ENCODE measurements at places on chromosomes 6 and 20. TPM values are rescaled to one million over a fixed set of nuclear protein-coding genes. Genes with fewer than 3 reads are reported as not detected.

- DNase-seq = no peak
Measured at GRCh38 chr6:97205966-97206365, 77.0 kb downstream of the MMS22L start.

Gene KIFC1
- 1.1 TPM for total RNA-seq

Gene HLA-DMB
- total RNA-seq = 14.0 TPM

Gene GPR6
- not detected for total RNA-seq

DNA sequence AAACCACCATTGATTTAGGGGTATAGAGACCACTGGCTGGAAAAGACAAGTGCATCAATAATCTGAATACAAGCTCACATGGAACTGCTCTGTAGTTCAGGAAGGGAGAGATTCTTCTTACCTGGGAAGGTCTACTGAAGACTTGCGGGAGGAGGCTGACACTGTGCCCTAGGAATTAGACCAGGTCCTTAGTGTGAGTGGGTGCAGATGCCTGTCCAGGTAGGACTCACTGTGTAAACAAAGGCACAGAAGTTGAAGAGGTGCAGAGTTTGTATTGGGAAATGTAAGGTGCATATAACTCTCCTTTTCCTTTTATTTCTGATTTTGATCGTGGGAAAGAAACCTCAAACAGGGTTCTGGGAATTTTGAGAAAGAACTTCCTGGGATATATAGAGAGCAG, 66.8 kb downstream of the DAAM2 start:
- no peak for DNase-seq

Gene PARD6B
- total RNA-seq = 3.7 TPM

Gene MDFI
- 8.0 TPM for total RNA-seq

Gene CCN6
- total RNA-seq = not detected

Gene TFAP2D
- not detected for total RNA-seq

Gene SCUBE3
- 0.25 TPM for total RNA-seq

Gene BPIFA1
- not detected for total RNA-seq

DNA sequence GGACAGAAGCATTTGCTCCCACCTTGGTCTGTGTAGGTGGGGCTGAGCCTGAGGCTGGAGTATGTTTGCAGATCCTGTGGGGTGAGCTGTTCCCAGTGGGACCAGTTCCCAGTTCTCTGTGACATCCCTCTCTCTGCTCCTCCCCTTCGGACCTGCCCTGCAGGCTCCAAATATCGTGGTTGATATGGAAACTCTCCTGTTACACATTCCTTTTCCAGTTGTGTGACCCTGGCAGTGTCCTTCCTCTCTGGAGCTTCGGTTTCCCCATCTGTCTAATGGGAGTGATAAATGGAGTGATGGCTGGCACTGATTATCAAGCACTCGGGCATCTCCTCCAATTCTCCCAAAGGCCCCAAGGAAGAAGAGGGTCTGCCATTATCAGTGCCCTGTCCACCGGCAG, 15.7 kb upstream of the TGM2 start:
- DNase-seq = no peak

- no peak for DNase-seq
Measured at GRCh38 chr20:62511300-62511914, 35.6 kb upstream of the GATA5 start.

DNA sequence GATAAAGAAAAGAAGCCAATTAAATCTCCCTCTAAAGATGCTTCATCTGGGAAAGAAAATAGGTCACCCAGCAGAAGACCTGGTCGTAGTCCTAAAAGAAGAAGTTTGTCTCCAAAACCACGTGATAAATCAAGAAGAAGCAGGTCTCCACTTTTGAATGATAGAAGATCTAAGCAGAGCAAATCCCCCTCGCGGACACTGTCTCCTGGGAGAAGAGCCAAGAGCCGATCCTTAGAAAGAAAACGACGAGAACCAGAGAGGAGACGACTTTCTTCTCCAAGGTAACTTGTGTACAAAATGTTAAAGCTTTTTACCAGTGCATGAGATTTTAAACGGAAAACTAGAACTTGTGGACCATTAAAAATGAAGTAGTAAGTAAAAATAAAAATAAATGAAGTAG, 46.5 kb downstream of the FAM217A start:
- DNase-seq = no peak

GRCh38 chr20:17498641-17499040, 32.5 kb downstream of the BFSP1 start:
- no peak for DNase-seq

Gene ID4
- 35.3 TPM for total RNA-seq

Gene DEFB124
- total RNA-seq = not detected

DNA sequence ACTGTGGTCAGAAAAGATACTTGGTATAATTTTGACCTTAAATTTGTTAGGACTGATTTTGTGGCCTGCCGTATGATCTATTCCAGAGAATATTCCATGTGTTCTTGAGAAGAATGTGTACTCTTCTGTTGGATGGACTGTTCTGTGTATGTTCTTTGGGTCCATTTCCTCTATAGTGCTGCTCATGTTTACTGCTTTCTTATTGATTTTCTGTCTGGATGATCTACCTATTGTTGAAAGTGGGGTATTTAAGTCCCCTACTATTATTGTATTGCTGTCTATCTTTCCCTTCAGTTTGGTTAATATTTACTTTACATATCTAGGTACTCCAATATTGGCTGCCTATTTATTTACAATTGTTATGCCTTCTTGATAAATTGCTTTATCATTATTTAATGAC, 298.4 kb downstream of the BCKDHB start:
- no peak for DNase-seq

GRCh38 chr6:6559994-6560570, 28.4 kb upstream of the LY86 start:
- no peak for DNase-seq

Gene THEMIS
- 0.60 TPM for total RNA-seq

Gene IL17F
- not detected for total RNA-seq

Gene MYH7B
- 73.2 TPM for total RNA-seq

Gene SEL1L2
- total RNA-seq = not detected

DNA sequence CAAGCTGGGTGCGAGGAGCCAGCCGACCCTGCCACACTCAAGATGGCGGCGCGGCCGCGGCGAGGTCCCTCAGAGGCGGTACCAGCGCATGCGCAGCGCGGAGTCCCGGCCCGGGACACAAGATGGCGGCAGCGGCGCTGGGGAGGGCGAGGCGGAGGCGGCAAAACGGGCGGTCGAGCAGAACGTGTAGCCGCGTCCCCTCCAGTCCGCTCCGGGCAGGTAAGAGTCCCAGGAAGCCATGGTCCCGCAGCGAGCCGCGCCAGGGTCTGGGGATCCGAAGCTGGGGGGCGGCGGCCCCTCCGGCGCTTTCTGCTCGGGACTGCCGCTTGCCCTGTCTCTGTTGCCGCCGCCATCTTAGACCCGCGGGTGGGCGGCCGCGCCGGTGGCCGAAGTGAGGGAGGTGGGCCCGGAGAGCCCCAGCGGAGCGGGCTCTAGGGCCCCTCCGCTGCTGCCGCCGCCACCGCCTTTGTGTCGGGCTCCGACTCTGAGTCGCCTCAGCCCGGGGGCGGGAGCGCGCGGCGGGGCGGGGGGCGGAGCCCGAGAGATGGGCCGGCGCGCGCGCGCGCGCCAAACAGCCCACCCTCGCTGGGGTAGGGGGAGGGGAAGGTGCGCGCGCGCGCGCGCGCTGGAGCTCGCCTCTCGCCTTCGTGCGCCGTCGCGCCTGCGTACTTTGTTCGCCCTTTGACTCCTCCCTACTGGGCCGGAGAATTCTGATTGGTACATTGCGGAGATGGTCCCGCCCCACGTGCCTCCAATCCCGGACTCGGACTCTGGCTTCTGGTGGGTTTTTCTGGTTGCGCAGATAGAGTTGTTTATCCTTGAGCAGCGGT, at the start of gene PCIF1:
PCIF1 (plus strand) TSS at position 98 of the 830 bp plus-strand sequence. CDS start 4,317 bp downstream, outside the sequence.
- peak; percentile 98 for DNase-seq

Gene FOXS1
- total RNA-seq = 3.2 TPM

DNA sequence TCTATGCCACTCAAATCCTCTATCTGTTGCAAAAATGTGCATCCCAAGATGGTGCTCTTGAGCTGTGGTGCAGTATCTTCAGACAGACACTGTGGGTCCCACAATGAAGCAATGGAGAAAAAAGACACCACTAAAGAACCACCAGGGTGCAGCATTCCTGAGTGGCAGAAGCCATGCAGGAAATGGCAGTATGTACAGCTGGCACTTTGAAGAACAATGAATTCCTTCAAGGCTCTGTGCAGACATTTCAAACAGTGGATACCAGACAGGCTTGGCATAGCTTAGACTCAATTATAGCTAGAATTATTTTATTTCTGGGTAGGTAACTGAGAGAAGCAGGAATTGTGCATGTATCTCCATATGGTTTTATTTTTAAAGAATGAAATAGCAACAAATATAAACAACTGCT, 24.0 kb upstream of the HDAC2 start:
- no peak for DNase-seq

Gene TCP11
- not detected for total RNA-seq

Gene HAO1
- not detected for total RNA-seq

GRCh38 chr6:100962466-100962865, 81.3 kb upstream of the ASCC3 start:
- DNase-seq = no peak

DNA sequence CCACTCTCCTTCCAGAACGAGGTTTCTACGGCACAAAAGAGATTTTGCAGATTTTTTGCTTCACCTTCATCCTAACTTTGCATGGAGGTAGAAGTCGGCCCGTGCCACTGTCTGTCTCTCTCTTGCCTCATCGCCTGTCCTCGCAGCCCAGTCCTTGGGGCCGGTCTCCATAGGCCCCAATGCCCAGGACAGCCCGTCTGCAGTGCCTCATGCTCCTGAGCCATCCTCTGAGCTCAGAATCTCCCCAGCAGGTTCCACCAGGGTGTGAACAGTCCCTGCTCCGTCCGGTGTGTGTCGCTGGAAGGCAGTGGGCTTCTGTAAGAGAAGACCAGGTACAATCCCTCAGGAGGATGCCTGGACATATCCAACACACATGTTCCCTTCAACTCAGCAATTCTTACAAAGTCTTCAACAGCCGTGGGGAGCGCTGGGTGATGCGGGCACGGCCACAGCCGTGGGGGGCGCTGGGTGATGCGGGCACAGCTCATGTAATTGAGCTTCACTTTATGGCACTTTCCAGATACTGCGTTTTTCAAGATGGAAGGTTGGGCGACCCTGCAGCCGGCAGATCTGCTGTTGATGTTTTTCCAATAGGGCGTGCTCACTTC, 231.9 kb downstream of the DLL1 start:
- DNase-seq = no peak

- no peak for DNase-seq
Measured at GRCh38 chr6:24680582-24680981, 13.7 kb downstream of the ACOT13 start.

GRCh38 chr6:96059586-96059985, 43.8 kb downstream of the FUT9 start:
- no peak for DNase-seq

Gene FAM83B
- total RNA-seq = 11.2 TPM

- no peak for DNase-seq
Measured at GRCh38 chr6:80003826-80004172, 650 bp upstream of the TTK start.

Gene OTOR
- not detected for total RNA-seq

- no peak for DNase-seq
Measured at GRCh38 chr6:30676660-30677285, 4.0 kb upstream of the DHX16 start.

Gene POPDC3
- 31.6 TPM for total RNA-seq

Gene TRAM2
- 14.6 TPM for total RNA-seq

DNA sequence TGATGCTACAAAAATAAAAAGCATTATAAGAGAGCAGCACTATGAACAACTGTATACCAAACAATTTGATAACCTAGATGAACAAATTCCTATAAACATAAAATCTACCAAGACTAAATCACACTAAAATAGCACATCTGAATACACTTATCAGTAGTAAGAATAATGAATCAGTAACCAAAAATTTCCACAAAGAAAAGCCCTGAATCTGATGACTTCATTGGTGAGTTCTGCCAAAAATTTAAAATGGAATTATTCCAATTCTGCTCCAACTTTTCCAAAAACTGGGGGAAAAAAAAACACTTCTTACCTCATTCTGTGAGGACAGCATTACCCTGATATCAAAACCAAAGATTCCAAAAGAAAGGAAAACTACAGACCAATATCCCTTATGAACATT, 206.2 kb downstream of the WDR27 start:
- no peak for DNase-seq

DNA sequence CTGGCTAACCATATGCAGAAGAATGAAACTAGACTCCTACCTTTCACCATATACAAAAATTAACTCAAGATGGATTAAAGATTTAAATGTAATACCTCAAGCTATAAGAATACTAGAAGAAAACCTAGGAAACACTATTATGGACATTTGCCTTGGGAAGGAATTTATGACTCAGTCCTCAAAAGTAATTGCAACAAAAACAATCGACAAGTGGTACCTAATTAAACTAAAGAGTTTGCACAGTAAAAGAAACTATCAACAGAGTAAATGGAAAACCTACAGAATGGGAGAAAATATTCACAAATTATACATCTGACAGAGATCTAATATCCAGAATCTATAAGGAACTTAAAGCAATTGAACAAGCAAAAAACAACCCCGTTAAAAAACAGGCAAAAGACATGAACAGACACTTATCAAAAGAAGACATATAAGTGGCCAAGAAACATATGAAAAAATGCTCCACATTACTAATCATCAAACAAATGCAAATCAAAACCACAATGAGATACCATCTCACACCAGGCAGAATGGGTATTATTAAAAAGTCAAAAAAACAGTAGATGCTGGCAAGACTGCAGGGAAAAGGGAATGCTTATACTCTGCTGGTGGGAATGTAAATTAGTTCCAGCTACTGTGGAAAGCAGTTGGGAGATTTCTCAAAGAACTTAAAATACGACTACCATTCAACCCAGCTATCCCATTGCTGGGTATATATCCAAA, 31.9 kb downstream of the RALGAPB start:
- DNase-seq = no peak

GRCh38 chr6:157535340-157536222, 154.6 kb downstream of the ZDHHC14 start:
- DNase-seq = no peak

DNA sequence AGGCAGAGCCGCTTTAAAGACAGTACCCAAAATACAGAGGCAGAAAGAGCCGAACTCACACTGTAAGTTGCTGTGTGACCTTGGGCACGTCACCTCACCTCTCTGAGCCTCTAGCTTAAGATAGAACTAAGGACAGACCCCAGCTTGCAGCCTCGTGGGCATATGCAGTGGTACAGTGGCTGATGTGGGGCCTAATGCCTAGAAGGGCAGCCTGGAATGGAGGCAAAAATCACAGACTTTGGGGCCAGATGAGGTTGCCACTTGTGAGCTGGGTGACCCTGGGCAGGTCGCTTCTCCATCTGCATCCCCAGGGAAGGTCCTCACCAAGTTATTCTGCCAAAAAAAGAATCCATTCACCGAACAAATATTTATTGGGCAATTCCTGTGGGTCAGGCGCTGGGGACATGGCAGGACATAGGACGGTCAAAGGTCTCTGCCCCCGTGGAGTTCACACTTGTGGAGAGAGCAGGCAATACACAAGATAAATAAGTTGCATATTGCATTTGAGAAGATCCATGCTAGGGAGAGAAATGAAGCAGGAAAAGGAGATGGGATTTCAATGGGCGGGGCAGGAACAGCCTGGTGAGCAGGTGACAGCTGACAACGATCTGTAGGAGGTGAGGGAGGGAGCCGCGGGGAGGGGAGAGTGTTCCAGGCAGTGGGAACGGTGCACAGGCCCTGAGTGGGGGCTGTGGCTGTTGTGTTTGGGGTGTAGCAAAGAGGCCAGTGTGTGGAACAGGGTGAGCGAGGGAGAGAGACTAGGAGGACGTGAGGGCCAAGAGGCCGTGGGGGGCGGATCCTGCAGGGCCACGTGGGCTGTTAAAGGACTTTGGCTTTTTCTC, 115.2 kb downstream of the CEBPB start:
- peak; percentile 76 for DNase-seq

Gene COL10A1
- total RNA-seq = not detected

Data from right cardiac atrium (tissue), 5 donors.